ENCODE measurements at places on chromosomes 11 and 22. TPM values are rescaled to one million over a fixed set of nuclear protein-coding genes. Genes with fewer than 3 reads are reported as not detected.

DNA sequence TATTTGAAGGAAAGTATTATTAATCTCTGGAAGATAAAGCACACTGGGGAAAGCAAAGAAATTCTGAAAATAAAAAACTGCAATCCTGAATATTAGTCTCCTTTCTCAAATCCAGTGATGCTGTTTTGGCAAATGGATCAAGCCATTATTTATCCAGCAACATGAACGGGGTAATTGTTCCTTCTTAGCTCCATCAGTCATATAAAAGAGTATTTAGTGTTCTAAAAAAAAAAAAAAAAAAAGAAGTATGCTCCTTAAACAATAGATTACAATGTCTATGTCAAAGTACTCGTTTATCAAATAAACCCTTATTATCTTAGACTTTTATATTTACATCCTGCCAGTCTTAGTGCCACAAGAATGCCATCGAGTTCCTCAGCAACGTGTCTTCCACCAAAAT lies 1.3 kb downstream of the RDX start:
- no peak for DNase-seq

Gene PLAAT5
- total RNA-seq, result 0.52 TPM

DNA sequence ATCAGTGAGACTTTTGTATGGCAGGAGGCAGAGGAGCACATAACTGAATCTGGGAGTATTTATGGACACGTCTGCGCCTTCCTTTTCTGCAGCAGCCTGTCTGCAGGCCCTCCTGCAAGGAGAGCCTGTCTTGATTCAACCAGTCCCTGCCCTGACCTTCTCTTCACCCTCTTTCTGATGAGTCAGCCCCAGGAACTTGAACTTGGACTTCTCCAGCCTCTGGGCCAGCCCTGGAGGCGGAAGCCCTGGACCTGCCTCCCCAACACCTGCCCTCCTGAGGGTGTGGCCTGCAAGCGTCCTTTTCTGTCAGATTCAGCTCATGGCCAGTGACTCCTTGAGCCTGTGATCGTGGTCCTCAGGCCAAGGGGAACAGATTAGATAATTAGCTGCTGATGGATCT lies 20.0 kb downstream of the DAGLA start:
- DNase-seq, result peak; percentile 56

- no peak for DNase-seq
Observed at GRCh38 chr11:7251836-7252682, at the start of gene SYT9. SYT9 (plus strand) TSS chr11:7251904; CDS start chr11:7252187, 283 bp downstream.

Gene TRIM48
- not detected for total RNA-seq

Gene ACRV1
- total RNA-seq, result not detected

DNA sequence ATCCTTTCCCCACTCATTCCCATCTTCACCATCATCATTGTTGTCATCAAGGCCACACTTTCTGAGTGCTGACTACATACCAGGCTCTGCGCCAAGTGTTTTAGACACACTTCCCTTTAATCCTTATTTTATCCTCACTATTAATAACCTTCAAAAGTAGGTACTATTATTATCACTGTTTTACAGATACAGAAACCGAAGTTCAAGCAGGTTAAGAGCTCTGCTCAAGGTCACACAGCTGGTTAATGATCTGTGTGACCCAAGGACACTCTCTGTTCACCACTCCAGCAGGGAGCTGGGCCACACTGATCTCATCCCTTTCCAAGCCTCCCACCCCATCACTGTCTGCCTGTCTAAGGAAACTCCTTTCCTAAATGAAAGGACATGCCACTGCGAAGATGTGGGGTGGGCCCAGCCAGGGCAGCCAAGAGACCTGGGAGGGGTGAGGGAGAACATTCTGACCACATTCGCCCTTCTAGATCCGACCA lies 17.2 kb upstream of the TSKU start:
- no peak for DNase-seq

Gene CLTCL1
- 46.2 TPM for total RNA-seq

GRCh38 chr22:30228509-30229359 lies 17.8 kb downstream of the LIF start:
- DNase-seq, result no peak

DNA sequence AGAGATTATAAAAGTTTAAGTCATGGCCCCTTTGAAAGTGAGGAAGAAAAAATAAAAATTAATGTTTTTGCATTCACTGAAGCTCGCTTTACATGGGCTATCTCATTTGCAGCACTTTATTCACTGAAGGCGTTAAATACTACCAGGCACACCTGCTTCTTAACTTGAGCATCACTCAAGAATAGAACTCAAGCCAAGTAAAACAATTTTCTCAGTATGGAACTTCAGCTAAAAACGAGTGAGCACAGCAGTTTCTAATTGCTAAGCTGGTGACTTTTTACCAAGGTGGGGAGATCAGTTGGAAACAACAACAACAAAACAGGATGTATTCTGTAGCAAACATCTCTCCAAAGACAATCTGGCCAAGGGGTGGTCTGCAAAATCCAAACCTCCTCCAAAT lies 405.6 kb downstream of the RAB38 start:
- no peak for DNase-seq

DNA sequence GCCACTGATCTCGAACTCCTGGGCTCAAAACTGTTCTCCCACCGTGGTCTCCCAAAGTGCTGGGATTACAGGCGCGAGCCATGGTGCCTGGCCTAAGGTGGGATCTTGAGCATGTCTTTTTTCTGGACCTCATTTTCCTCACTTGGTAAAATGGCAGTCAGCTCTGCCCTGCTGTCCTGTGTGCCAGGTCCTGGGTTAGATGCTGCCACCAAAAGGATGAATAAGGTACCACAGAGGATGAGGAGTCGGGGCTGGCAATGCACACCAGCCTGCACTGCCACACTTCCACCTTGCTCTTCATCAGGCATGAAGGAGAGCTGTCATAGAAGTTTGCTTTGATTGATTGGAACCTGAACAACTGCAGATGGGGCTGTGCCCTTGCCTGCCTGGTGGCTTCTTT lies 32.3 kb downstream of the ACO2 start:
- DNase-seq, result no peak

GRCh38 chr11:9601037-9601875 lies 27.8 kb downstream of the WEE1 start:
- peak; percentile 97 for DNase-seq

Gene PRRG4
- 0.21 TPM for total RNA-seq

Gene OR8D1
- total RNA-seq, result not detected

Gene C1QTNF5
- 72.1 TPM for total RNA-seq

DNA sequence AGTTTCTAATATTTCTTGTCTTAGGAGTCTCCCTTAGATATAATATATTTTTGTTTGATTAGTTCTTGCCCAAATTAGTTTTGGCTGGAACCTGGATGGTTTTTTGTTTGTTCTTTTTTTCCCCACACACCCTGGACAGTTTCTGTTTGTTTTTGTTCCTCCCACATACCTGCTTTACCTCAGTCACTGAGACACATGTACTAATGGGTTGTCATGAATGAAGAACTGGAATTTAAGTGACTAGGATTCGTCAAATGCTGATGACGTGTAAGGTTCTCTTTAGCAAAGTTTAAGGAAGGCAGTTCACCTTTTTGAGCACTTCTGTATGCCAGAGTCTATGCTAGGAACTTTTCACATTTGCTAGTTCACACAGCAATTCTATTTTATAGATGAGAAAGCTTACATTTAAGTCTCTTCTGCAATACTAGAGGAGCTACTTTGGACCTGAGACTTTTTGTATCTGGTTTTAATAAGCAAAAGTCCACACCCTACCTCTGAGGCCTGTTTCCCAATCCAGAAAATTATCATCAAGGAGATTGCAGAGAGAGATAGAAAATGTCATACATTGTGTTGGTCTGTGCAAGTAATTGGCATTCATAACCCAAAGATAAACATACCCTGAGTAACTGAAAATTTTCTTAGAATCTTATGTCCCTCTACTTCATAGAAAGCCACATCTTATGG lies 86.7 kb upstream of the RAB1B start:
- DNase-seq, result no peak

DNA sequence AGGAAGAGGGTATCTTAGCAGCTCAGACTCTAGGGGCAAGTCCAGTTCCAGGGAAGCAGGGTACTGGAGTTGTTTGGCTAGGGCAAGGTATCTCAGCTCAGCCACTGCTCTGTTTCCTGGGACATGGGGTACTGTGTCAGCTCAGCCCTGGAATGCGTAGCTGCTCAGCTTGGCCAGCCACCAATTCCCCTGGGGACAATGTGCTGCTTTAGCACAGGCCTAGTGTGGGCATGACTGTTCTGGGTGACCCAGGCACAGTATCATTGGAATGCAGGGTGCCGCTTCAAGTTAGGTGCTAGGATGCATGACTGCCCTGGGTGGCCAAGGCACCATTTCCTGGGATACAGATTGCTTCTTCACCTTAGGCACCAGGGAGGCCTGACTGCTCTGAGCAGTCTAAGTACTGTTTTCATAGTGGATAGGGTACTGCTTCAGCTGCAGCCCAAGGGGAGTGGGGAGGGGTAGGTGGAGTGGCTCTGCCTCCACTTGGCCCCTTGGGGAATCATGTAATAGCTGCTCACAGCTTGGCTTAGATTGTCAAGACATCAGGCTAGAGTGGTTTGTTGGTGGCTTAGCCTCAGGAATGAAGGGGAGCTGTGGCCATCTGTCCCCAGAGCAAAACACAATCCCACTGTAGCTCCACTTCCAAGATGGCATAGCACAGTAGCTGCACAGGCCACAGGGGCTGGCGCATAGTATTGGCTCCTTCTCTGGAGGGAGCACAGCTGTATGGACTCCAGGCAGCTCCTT lies 36.0 kb downstream of the MADD start:
- DNase-seq, result peak; percentile 87

DNA sequence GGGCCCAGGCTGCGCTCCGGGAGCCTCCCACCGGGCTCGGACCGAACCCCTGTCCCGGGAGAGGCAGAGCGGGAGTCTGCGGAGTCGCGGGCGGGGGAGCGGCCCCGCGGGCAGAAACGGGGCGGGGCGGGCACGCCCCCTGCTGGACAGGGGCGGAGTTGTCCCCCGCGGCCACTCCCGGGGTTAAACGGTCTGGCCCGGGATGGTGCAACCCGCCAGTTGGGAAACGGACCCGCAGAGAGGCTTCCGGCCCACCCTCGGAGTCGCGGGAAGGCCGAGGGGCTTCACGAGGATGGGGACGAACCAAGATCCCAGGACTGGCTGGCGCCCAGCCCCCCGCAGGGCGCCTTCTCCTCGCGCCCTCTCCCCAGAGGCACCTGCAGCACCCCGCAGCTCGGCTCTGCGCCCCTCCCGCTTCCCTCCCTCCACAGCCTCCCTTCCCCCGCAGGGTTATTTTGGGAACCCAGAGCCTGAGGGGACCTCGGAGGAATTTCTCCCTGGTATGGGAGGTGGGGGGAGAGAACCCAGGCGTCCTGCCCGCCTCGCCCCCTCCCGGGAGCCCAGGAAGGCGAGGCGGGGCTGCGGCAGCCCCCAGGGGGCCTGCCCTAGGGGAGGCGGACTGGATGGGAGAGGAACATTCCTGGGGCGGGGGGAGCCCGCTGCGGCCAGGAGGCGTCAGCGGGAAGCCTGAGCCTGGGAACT lies 902 bp downstream of the RASGRP2 start:
- peak; percentile 49 for DNase-seq

Gene ANKK1
- total RNA-seq, result not detected

- no peak for DNase-seq
Observed at GRCh38 chr11:1458340-1459218, 28.0 kb downstream of the MOB2 start.

DNA sequence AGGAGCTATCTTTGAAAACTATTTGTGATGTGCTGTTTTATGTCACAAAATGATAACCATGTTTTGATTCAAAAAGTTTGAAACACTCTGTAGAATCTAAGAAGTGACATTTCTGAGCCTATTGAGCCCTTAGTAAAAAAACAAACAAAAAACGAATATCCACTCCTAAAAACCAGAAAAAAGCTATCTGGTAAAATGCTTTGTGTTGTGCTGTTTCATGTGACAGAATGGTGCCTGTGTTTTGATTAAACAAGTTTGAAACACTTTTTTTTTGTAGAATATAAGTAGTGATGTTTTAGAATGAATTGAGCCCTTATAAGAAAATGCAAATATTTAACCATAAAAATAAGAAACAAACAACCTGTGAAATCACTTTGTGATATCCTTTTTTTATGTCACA lies 105.2 kb upstream of the VPREB1 start:
- no peak for DNase-seq

Gene MS4A13
- not detected for total RNA-seq

DNA sequence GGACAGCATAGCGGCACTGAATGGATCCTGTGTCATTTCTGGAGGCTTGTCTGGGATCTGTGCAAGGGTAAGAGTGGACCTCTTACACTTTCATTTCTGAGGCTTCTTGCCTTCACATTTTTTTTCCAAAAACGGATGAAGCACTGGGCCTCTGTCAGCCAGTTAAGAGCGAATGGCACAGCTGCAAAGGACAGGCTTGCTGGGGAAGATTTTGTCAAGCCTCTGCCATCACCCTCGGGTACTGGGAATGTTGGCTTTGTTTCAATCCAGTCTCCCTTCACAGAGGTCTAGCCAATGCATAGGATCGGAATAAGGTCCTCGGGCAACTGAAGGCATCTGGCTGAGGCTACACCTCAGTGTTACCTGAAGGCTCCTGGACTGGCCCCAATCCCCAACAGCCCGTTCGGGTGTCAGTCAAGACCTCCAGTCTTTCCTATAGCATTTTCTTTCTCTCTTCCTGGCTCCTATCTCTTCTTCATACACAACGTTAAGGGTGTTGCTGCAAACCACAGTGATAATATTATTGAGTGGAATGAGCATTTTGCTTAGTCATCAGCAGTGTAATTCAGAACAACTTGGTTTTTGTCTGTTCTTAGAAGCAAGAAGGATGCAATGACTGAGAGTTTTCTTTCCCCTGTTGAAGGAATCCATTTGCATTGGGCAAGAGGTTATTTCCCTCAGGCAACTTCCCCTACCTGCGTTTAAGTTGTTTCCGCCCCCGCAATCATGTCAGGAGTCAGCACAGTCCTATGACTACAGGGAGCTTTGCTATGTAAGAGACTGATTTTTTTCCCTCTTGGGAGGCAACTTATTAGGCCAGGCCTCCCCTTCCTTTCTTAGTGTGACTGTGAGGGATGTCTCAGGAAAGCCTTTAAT lies 22.8 kb downstream of the NPAT start:
- peak; percentile 51 for DNase-seq

DNA sequence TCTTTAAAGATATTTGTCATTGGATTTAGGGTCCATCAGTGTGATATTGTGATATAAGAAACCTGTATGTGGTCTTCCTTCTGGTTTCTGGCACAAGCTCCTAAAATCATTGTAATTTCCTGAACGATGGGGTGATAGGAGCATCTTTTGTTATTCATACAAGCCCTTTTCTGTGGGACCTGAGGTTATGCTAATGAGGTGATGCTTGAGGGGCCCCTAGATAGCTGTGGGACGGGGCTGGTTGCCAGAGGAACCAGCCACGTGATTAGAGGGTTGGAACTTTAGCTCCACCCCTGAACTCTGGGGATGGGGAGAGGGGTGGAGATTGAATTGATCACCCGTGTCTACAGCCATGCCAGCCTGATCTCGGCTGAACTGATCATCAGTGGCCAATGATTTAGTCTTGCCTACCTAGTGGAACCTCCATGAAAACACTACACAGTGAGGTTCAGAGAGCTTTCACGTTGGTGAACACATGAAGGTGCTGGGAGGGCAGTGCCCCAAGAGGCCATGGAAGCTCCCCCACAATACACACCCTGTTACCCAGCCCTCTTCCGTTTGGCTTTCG lies 62.8 kb downstream of the BCR start:
- peak; percentile 16 for DNase-seq

Gene MS4A12
- not detected for total RNA-seq

GRCh38 chr11:67372321-67372992 lies 941 bp downstream of the CLCF1 start:
- peak; percentile 34 for DNase-seq

Gene UBQLNL
- total RNA-seq, result 0.32 TPM

All from myocyte (in vitro differentiated cells).